NCI-H1105 (cell line): ENCODE measurements at places on chromosomes 16 and 17.

- no peak for DNase-seq
Observed at GRCh38 chr16:1494129-1494640, 1.0 kb downstream of the TELO2 start.

DNA sequence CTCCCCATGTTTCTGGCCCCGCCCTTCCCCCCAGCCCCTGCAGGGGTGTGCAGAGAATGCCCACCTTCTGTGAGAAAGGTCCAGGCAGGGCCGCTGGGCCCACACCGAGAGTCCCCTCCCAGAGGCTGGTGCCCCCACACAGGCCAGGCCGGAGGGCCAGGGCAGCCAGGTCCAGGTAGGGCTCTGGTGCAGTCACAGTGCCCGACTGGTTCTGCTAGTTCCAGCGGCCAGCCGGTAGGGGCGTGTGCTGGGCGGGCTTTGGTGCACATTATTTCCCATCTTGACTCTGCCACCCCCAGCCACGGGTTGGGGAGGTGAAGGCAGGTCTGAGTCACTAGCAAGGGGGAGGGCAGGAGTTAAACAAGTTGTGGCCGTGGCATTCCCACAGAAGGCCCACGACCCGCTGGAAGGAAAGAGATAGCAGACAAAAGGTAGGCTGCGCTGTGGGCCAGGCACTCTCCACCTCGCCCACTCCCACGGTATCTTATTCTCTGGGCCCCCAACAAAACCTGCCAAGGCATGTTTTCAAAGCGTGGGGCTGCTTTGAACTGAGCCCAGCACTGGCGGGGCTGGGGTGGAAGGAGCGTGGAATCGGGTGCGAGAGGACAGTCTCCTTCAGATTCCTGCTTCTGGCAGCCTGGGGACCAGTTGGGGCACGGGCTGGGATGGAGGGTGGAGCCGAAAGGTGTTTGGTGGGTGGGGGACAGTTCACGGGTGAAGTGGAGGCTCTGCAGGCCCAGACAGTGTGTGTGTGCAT lies 1.9 kb downstream of the EPN3 start:
- DNase-seq: no peak

DNA sequence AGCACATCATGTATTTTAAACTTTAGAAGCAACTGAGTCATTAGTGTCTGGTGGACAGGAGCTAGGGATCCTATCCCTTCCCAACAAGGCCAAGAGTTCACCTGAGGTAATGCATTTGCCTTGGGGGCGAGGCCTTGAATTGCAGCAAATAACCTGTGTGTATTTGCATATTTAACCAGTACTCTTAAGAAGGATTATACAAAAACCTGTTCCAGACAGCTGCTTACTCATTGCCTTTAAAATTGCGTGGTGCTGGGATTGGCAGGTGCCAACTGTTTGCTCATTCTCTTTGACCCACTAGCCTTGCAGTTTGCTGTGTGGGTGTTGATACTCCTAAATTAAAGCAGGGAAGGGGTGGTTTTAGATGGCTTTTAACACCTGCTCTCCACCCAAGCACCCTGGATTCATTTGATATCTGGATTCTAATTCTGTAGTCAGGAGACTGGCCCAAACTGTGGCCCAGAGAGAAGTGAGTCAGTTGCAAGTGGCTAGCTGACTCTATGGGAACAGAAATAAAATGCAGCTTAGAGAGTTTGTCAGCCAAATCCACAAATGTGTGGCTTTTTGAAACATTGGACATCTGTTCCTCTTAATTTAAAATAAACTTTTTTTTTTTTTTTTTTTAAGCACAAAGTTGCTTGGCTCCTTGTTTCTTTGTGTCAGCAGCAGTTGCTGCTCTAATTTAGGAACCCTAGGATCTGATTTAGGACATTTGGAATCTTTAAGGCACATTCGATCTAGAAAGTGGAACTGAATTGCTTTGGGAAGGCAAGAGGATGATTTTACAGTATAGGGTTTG lies 46.9 kb downstream of the TUBD1 start:
- no peak for DNase-seq

GRCh38 chr16:8733849-8734540 lies 59.6 kb downstream of the ABAT start:
- DNase-seq: no peak

- DNase-seq: peak; percentile 19
Observed at GRCh38 chr17:73801455-73802100, 157.3 kb upstream of the SDK2 start.

- no peak for DNase-seq
Observed at GRCh38 chr17:72122765-72123529, 2.1 kb downstream of the SOX9 start.

DNA sequence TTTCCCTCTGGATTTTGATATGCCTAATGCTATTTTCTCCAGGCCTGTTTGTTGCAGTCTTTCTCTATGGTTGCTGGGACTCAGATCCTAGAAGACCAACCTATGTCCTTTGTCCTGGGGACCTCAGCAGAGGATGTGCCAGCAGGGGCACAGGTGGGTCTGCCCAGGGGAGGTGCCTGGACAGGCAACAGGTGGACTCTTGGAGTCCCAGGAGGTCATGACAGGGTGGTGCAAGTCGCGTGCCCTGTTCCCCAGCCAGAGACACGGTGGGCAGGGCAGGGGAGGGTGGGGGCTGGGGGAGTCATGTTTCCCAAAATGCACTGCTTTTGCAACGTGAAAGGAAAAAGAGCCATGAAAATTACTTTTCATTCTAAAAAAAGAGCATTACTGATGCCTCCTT lies 26.3 kb upstream of the PLLP start:
- DNase-seq: no peak

- no peak for DNase-seq
Observed at GRCh38 chr16:1667271-1667670, 10.8 kb upstream of the JPT2 start.

DNA sequence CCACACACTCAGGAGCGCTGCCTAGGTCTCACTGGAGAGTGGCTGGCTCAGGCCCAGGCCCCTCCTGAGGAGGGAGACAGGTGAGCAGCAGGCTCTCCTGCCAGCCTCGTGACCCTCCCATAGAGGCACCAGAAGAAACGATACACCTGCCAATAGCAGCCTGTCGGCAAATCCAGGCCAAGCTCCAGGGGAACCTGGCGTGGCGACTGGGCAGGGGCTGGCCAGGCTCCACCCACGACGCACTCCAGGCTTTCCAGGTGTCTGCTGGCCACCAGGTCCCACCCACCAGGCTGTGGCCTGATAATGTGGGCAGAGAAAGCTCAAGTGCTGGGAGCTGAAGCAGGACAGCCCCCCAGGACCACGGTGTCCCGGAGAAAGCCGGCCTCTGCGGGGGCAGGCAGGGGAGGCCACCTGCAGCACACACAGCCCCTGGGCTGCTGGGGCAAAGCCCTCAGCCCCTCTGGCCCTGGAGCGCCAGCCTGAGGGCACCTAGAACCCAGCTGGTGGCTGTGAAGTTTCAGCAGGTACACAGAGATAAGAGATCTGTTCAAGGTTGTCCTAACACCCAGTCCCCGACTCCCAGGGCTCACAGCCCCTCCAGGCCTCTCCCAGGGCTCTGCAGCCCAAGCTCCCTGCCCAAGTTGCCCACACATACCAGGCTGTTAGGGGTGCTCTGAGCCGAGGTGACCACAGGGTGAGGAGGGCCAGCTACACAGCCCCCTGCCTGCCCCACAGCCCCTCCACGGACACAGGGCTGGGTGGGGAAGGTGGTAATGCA lies 2.4 kb downstream of the PGAP6 start:
- peak; percentile 81 for DNase-seq

GRCh38 chr17:35700150-35700549 lies 31.3 kb upstream of the RASL10B start:
- no peak for DNase-seq

- no peak for DNase-seq
Observed at GRCh38 chr17:37802061-37802595, 57.3 kb upstream of the HNF1B start.

DNA sequence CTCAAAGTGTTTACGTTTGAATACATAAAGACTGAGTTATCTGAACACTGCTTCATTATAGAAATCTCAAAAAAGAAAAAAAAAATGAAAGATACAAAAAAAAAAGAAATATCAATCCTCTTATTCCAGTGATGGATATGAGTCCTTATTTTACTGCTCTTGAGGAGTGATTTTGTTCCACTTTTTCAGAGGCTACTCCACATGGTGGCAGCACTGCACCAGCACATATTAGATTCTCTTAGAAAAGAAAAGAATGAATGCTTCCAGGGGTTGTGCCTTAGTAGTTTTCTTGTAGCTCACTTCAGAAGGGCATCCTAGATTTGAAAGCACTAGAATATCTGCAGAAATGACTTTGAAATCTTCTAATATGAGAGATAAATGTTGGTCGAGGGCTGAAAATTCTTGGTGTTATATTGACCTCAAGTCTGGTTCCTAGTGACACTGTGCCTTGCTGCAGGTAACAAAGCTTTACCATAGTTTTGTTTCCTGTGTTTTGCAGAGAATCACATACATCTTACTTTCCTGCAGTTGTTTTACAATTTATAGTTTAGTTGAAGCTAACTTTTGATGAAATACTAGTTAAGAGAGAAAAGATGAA lies 25.9 kb downstream of the AP2B1 start:
- DNase-seq: peak; percentile 30

- DNase-seq: no peak
Observed at GRCh38 chr16:65377195-65377594, 255.3 kb upstream of the CDH11 start.

- no peak for DNase-seq
Observed at GRCh38 chr17:1776328-1776727, 14.5 kb downstream of the SERPINF1 start.

DNA sequence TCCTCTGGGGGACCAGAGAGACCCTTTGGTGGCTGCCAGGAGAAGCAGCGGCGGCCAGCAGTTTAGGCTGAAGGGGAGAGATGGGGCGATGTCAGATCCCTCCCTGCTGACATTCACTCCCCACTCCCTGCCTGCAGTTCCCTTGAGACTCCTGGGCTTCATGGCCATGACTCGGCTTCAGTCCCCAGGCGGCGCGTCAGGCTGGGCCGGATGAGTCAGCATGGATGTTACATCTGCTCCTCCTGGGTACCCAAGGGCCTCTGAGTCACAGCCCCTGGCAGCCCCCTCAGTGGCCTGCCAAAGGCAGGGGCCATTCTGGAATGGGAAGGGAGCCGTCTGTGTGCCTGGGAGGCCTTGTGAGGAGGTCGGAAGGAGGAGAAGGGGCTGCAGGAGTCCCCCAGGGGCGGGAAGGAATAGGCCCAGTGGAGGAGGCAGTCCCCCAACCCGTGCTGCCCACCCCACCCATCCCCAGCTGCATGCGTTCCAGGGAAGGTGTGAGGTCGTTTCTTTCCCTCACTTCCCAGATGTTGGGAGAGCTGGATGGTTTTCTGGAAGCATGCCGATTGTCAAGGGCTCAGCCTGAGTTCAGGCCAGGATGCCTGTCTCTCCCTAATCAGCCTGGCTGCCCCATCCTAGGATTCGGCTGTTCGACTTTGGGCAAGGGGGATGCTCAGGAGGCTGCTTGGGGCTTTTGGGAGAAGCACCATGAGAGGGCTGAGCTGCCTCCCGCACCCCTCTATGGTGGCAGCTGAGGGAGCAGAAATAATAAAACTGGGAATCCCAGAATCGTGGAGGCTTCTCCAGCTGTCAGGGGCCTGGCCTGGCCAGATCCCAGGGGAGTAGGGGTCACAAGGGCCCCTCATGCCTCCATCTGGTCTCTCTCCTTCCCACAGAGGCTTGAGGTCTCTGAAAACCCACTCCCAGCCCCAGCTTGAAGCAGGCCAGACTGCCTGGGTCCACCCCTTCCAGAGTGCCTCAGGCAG lies 9.7 kb downstream of the RHBDL3 start:
- no peak for DNase-seq
